ENCODE measurements at places on chromosomes 3 and 15. TPM values are rescaled to one million over a fixed set of nuclear protein-coding genes. Genes with fewer than 3 reads are reported as not detected.

- DNase-seq = no peak
These were observed 147.3 kb downstream of the SMAD6 start for GRCh38 chr15:66849393-66849745.

DNA sequence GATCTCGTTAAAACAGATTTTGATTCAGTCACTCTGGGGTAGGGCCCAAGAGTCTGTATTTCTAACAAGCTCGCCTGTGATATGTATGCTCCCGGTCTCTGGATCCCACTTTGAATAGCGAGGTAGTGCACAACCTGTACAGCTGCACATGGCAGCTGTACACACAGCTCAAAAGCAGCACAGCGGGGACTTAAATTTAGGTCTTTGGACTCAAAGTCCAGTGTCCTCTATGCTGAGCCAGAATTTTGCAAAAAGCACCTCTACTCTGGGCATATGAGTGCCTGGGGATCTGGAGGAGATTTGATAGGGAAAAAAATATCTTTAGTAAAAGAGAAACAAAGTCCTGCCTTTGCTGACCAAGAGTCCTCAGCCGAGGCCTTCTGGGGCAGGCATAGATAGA lies 83.1 kb downstream of the HMG20A start:
- no peak for DNase-seq

- peak; percentile 100 for DNase-seq
These were observed 66.1 kb downstream of the SLC30A4 start for GRCh38 chr15:45456212-45457106.

DNA sequence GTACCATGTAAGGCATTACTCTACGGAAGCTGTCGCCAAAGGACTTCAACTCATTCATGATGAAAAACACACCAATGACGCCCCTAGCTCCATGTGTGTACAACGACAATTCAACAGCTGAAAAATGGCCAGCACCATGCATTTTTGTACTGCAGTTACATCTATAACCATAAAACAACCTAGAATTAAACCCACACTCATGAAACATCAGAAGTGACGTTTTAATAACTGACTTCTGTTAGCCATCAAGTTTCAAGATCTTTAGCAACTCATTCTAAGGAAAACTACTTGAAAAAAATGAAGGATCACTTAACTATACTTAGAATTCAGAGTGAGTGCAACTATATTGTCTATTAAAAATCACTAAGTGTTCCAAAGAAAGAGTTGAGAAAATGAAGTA lies 84.9 kb downstream of the RFTN1 start:
- DNase-seq = no peak

DNA sequence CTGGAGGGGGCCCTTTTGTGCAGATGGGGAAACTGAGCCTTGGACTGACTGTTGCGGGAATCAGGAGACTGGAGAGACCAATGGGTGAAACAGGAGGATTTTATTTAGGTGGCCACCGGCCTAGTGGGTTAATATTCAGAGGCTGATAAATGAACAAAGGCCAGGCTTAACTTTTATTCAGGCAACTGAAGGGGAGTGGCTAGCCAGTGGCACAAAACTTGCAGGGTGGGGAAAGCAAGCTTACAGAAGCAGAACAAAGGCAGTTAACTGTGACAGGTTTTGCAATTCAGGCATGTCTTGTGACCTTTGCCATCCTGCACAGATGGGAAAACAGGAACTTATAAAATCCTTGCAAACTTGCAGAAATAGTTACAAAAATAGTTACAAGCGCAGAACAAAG lies 24.9 kb upstream of the ACAD9 start:
- no peak for DNase-seq

DNA sequence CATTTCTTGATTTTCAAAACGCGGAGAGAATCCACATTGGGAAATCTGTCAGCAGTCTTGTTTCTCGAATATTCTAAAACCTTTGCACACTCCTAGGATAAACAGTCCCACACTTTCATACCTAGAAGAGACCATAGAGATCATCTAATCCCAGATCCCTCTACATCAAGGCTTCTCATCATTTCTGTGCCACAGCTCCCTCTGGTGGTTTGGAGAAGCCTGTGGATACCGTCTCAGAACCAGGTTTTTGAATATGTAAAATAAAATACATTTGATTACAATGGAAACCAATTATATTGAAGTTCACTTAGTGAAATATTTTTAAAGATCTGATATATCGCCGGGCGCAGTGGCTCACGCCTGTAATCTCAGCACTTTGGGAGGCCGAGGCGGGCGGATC lies 211.9 kb upstream of the GOLGA6L4 start:
- peak; percentile 18 for DNase-seq

DNA sequence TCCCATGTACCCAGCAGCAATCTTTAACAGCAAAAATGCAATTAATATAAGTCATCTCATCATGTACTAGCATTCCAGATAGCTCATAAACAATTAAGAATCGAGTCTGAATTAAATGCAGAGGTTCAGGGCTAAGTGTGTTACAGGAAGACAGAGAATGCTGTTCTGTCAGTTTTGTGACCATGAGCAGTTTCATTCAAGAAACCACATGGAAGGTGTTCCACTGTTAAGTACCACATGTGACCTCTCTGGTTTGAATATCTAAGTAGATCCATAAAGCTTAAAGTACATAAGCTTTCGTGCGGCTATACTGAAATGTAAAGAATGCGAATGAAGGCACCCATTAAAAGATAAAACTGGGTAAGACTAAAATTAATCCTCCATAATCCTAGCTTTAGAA lies 272.3 kb downstream of the IL5RA start:
- no peak for DNase-seq

- DNase-seq = no peak
These were observed 167.0 kb upstream of the UBE2E2 start for GRCh38 chr3:23035927-23036640.

Gene TMEM212
- not detected for total RNA-seq

DNA sequence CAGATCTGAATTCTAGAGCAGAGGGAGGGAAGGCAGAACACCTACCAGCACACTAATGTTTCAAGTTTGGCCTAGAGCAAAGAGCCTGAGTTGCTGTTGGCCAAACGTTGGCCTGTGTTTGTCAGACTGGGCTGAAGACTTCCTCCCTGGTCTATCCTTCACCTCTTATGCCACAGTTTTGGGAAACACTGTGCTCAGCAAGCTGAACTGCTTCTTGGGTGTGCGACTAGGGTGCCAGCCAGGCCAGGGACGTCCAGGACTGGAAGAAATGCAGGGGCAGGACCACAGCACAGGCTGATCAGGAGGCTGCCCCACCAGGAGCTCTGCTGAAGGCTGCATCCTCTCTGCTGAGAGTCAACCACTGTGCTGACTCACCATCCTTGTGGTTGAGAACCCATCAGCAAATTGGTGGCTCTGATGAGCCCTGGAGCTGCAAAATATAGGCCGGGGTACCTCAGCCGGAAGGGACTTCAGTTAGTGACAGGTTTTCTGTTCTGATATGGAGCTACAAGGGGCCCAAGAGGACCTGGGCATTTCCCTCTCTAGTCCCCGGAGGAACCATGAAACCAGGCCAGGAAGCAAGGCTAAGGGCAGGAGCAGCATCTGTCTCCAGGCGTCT lies 131.6 kb upstream of the RASGRP1 start:
- peak; percentile 84 for DNase-seq

Gene ESYT3
- 0.12 TPM for total RNA-seq

GRCh38 chr15:55659481-55659880 lies 71.3 kb upstream of the PYGO1 start:
- no peak for DNase-seq

Gene GRAMD1C
- 6.0 TPM for total RNA-seq

DNA sequence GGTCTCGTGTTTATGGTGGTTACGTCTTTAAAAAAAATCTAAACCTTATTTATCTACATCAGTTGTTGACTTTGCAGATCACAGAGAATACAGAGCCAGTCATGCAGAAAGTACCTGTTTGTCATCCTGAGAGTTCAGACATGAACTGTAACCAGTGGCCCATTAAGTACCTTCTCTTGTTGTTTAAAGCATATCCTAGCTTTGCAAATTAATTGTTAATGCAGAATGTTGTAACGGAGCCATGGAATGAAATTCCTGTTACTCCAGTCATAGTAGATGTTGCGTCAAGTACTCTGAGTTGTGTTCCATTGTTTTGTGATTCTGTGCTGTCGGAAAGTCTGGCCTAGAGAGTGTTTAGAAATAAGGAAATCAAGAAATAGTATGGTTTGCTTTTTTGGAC lies 205.2 kb downstream of the RBMS3 start:
- no peak for DNase-seq

GRCh38 chr15:63783441-63783840 lies 50.3 kb downstream of the HERC1 start:
- no peak for DNase-seq

DNA sequence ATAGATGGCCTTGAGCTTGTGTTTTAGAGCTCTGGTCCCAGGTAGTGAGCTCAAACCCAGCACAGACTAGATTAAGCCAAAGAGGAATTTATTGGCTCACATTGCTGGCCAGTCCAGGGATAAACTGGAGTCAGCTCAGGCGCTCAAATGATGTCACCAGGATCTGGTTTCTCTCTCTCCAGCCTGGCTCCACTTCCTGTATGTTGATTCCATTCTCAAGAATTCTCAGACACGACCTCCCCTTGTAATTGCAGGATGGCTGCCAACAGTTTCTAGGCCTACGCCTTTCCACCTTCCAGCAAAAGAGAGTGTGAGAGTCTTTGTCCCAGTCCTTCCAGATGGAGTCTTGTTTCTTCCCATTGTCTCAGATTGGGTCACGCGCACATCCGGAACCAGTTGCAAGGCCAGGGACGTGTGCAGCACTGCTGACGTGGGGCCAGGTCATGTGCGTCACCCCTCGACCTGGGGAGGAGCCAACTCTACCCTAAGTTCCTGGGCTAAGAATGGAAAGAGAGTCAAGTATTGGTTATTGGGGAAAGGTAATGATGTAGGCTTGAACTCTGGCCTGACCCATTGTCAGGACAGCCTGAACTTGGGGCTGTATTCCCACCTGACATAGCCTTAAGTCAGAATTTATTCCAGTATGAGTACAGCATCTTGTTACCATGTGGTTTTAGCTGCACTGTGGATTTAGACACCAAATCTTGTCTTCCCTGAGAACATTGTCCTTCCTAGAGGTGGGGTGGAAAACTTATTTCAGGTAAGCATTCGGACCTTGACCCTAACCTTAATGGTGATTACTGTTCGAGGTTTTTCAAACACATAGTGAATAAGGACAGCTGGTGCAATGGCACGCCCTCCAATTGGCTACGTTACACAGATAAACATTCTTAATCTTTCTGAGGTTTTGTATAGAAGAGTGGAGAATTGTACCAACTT lies 31.6 kb downstream of the CACNA1D start:
- DNase-seq = no peak

- no peak for DNase-seq
These were observed 115.2 kb upstream of the KCNMB2 start for GRCh38 chr3:178421069-178421468.

- no peak for DNase-seq
These were observed 59.5 kb upstream of the DCLK3 start for GRCh38 chr3:36823806-36824205.

Gene CFAP100
- total RNA-seq = not detected

GRCh38 chr3:106380232-106380631 lies 511.4 kb upstream of the CBLB start:
- no peak for DNase-seq

Gene C3orf70
- total RNA-seq = 8.2 TPM

Gene CAND2
- under 0.01 TPM for total RNA-seq

Gene CD200
- 0.49 TPM for total RNA-seq

GRCh38 chr3:69164296-69164695 lies 41.9 kb upstream of the LMOD3 start:
- no peak for DNase-seq

DNA sequence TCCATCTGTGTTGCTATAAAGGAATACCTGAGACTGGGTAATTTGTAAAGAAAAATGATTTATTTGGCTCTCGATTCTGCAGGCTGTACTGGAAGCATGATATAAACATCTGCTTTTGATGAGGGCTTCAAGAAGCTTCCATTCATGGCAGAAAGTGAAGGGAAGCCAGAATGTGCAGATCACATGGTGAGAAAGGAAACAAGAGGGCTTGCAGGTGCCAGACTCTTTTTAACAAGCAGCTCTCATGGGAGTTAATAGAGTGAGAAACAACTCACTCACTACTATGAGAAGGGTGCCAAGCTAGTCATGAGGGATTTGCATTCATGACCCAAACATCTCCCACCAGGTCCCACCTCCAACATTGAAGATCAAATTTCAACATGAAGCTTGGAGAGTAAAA lies 247.2 kb downstream of the ZIC4 start:
- no peak for DNase-seq

DNA sequence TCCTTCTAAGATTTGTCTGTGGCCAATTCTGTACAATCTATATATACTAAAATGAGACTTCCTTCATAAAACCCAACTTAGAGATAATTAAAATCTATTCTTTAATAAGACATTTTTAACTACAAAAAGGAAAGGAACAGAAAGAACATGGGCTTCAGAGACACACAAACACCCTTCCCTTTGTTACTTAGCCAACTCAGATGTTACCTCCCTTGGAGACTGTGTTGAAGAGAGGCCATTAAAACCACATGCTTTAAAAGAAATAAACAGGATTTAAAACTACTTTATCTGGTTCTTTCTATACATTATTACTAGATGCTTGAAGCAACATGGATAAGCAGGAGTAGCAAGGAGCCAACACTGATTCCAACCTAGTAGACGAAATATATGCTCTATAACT lies 42.0 kb downstream of the LRRFIP2 start:
- DNase-seq = no peak

- no peak for DNase-seq
These were observed 4.7 kb downstream of the SEMA3G start for GRCh38 chr3:52440249-52440551.

Gene SLC38A3
- total RNA-seq = not detected

DNA sequence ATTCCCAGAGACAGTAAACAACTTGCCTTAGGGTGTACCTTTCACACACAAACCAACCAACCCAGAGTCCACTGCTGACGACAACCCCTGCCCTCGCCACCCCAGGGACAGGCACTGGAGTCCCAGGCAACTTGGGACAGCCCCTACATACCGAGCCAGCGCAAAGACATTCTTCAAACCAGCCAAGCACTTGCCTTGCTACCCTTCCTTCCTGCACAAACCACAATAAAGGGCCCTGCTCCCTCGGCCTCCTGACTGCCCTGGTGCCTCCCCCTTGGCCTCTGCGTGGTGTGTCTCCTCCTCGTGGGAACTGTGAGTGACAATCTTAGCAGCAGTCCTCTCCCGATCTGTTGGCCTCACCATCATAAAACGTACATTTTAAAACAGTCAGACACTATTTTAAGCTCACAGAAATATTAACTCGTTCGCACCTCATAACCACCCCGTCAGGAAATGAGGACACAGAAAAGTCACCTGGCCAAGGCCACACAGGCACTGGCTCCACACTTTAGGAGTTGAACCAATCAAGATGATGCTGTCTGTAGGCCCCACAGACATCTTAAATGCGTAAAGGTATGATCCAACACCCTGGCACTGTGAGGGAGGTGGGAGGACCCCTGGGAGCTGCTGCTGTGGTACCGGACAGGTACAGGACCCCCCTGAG lies 113.8 kb downstream of the ADCY5 start:
- DNase-seq = no peak
